ENCODE measurements at places on chromosomes 3 and 15.

DNA sequence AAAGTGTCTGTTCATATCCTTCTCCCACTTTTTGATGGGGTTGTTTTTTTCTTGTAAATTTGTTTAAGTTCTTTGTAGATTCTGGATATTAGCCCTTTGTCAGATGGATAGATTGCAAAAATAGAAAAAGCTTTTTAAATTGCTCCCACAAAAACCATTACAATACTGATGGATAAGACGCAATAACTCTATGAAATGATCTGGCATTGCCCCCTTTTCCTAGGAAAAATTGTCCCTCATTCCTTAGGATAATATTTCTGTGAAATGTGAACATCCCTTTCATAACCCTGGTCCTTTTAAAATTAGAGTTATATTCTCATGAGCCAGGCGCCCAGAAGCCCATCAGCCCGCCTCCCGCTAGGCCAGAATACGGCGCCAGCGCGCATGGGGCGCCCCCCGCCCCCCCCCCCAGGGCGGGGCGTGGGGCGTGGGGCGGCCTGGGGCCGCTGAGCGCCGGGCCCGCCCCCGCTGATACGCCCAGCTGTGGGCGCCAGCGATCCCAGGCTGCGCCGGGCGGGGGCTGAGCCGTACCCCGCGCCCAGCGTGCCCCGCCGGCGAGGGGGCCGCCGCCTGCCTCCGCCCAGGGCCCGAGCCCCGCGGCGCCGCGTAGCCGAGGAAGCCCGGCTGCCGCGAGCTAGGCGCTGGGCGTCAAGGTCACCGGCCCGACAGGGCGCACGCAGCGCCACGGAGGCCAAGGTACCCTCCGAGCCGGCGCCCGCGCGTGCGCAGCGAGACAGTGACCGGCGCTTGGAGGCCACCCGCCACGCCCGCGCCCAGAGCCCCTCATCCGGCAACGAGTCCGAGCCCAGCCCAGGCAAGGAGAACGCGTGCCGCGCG, 11.1 kb upstream of the ROPN1B start:
- no peak for DNase-seq

- DNase-seq, result no peak
Observed at GRCh38 chr3:102532901-102533300, 98.1 kb downstream of the ZPLD1 start.

- DNase-seq, result no peak
Observed at GRCh38 chr3:183540501-183541234, 14.8 kb downstream of the KLHL6 start.

DNA sequence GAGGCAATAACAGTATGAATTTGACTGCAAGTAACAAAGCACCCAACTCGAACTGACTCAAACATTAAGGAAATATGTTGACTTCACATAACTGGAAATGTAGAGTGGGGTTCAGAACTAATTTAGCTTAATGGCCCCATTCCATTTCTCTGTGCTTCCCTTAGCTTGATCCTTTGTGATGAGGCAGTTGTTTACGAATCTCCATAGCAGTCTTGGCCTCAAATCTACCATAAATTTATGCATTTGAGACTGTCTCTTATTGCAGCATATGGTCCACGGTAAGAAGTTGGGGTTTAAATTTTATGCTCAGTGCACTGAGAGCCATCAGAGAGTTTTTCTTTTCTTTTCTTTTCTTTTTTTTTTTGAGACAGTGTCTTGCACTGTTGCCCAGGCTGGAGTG, 148.7 kb upstream of the POU1F1 start:
- DNase-seq, result no peak

DNA sequence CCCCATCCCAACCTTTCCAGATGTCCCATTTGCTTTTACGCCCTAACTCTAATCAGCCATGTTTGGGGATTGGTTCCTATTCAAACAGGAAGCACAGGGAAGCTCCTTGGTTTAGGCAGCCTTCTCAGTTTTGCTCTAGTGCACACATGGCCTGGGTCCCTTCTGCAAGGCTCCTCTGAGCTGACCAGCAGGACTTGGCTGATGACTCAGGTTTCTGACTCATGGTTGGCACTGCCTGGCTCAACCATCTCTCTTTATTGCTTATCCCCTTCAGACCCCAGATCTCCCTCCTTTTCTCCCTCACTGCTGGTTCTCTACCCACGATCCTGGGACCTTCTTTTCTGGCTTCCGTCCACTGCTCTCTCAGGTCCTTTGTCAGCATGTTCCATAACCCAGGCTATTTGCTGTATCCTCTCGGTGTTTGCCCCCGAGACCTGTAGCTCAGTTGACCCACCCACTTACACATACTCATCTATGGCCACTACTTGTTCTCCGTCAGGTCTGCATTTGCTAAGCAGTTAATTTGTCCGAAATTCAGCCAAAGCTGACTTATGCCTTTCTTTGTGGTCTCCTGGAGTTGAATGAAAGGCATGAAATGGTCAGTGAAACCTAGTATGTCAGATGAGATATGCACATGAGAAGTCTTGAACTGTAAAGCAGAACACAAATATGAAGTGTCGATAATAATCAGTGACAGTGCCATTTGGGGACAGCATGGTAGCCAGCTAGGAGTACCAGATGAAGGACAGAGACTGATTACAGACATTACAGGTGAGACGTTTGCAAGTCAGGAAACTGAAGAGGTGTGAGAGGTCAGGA, 323.5 kb upstream of the ROPN1 start:
- peak; percentile 13 for DNase-seq

GRCh38 chr15:57183041-57183440, 193.3 kb upstream of the CGNL1 start:
- no peak for DNase-seq

DNA sequence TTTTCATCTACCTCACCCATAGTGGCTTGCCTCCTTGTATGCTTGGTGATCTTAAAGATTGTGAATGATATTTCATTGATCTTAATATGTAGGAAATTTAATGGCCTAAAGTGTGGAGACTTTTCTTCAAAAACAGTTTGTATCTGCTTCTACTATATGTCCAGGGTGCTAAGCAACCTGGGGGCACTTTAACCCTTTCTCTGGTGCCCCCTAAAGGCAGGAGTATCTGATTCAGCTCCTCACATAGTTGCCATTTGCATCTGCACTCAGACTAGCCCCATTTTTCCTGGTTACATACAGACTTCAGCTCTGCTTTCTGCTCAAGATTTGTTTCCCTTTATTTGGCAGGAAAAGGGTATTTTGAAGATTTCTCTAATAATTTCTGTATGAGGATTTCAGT, 5.2 kb upstream of the PFN2 start:
- DNase-seq, result no peak

- DNase-seq, result no peak
Observed at GRCh38 chr3:139439278-139439677, 37.0 kb downstream of the RBP2 start.

DNA sequence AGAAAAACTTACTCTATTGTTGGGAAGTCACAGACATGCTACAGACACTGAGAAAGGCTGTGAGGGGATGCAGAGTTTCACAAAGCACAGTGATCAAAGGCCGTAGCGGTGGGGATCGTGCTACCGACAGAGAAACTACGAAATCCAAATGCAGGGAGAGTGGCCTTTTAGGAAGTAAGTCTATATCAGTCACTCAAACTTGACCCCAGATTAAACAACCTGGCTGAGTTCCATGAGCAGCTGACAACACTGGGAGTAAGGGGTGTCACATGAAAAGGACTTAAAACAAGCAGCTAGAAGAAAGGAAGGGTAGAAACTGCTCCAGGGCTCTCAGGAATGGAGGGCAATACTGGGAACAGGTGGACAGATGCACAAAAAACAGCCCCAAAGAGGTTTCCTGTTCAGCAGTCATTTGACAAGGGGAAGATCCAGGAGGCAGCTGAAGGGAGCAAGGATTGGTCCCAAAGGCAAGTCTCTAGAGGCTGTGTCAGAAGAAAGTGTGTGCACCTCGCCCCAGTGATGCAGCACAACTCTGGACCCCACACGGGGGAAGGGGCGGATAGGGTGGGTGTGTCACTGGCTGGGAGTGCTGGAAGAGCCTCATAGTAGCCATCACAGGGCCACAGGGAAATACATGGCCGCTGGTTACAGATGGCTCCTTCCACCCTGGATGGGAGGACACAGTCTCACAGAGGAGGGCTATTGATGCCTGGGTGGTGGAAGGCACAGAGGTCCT, 20.3 kb upstream of the HDAC11 start:
- DNase-seq, result no peak

GRCh38 chr3:16883723-16884083, 1.1 kb upstream of the PLCL2 start:
- no peak for DNase-seq

- no peak for DNase-seq
Observed at GRCh38 chr3:111882194-111882593, 23.1 kb downstream of the PHLDB2 start.

GRCh38 chr3:65752636-65753035, 286.1 kb downstream of the MAGI1 start:
- no peak for DNase-seq

DNA sequence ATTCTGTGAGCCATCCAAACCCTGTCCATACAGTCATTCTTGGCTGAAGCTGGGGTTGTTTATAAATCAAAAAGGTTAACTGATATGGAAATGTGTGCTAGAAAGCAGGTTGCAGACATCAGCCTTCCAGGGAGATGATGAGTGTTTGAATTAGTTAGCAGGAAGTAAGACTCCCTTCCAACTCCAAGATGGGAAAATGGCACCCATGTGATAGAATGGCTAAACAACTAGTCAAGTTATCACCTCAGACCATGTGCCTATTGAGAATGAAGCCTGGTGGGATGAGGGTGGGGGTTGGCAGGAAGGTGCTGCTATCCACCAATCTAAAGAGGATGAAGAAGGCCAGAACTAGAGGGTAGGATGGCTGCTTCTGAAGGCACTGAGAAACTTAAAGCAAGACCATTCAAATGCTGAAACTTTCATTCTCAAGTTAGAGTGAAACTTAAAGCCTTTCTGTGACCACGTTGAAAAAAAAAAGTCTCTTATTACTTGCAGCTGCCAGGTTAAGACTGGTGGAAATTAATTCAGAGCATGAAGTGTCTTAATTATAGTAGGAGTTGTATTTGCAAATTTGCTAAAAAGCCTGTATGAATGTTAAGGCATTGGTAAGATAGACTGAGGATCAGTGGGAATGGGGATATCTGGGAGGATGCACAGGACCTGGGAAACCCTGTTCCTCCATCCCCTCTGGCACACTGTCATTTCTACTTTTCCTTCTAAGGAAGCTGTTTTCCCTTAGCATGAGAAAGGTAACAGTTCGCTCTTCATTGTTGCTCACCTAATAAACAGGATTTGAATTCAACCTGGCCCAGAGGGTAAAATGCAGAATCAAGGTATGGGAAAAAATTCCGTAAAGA, 36.8 kb downstream of the CCR3 start:
- no peak for DNase-seq

GRCh38 chr3:78912687-78913086, 855.1 kb downstream of the ROBO1 start:
- DNase-seq, result no peak

DNA sequence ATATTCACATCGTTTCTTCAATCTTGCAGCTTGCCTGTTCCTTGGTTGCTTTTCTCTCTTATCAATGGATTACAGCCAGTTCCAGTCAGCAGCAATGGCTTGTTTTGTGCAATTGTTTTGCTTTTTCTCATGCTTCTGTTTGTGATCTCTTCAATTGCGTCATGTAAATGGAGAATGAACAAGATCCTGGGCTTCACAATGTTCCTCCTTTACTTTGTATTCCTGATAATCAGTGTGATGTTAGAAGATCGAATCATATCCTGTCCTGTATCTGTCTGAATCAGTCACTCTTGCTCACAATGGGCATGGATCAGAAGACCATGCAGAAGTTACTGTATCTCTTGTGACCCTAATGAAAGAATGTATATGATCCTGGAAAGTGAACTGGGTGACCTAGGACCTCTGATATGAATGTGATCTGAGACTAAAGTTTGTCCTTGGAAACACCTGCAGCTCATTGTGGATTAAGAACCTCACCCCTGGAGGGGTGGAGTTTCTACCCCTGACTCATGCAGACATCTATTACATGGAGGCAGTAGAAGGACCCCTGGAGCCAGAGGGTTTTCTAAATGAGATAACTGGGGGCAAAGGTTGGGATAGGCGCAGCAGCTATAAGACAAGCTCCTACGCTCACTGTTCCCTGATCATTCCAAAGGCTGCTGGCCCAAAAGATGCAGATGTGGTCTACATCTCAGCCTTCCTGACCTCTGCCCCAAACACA, 32.2 kb downstream of the SLC24A1 start:
- DNase-seq, result no peak

DNA sequence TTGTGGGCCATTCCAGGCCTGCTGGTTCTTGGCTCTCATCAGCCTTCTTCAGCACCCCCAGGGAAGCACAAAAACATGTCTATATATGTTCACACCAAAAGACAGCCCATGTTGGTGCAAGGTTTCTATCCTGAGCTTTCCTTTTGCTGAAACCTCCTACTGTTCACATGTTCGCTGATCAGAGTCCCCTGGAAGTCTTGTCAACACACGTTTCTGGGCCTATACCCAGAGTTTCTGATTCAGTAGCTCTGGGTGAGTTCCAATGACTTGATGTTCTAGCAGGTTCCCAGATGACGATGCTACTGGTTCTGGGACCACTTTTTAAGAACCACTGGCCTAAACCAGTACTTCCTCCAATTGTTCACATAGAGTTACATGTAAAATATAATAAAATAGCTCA, 46.0 kb downstream of the SUCNR1 start:
- DNase-seq, result no peak

- no peak for DNase-seq
Observed at GRCh38 chr3:8975081-8976020, 12.1 kb upstream of the RAD18 start.

DNA sequence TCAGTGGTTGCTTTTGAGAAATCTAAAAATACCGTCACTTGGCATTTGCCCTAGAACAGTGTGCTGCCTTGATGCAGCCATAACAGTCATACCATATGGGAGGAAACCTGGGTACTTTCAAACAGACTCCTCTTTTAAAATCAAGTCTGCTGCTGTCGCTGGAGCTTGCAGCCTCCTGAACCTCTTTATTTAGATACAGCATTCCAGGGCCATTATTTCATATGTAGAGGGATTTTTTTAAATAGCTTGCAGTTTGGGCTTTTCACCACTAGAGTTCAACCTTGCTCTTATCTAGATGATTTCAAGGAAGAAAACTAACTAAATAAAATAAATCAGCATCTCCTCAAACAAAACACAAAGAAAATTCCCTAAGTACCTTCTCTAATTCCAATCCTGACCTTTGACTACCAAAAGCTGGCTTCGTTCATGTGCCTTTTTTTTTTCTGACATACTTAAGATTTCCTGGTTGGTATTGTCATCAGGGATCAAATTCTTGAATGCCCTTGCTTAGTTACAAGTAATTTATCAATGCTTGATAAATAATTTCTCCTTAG, 111.6 kb downstream of the KBTBD8 start:
- no peak for DNase-seq

- no peak for DNase-seq
Observed at GRCh38 chr3:10194328-10195071, 29.8 kb downstream of the IRAK2 start.

- no peak for DNase-seq
Observed at GRCh38 chr3:64123931-64124330, 100.6 kb upstream of the PSMD6 start.

DNA sequence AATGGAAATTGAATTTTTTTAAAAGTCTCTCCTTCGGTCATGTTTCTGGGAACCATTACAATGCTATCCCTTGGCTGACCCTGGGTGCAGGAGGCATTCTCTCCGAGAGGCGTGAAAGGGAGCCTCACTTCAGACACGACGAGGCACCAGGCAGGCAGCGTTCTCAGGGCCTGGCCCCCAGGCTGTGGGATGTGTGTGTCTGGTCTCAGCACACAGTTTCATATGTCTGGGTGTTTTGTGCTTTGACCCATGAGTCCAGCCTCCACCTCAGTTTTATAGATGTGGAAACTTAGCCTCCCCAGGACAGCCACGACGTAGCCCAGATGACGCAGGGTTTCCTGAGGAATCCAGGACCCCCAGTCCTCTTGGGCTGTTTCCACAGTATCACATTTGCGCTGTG, 34.0 kb downstream of the FGD5 start:
- DNase-seq, result no peak

GRCh38 chr3:155995525-155996370, 124.6 kb upstream of the KCNAB1 start:
- no peak for DNase-seq
